Spinal cord (tissue), 10 donors: ENCODE measurements at places on chromosomes 11 and 22. TPM values are rescaled to one million over a fixed set of nuclear protein-coding genes. Genes with fewer than 3 reads are reported as not detected.

DNA sequence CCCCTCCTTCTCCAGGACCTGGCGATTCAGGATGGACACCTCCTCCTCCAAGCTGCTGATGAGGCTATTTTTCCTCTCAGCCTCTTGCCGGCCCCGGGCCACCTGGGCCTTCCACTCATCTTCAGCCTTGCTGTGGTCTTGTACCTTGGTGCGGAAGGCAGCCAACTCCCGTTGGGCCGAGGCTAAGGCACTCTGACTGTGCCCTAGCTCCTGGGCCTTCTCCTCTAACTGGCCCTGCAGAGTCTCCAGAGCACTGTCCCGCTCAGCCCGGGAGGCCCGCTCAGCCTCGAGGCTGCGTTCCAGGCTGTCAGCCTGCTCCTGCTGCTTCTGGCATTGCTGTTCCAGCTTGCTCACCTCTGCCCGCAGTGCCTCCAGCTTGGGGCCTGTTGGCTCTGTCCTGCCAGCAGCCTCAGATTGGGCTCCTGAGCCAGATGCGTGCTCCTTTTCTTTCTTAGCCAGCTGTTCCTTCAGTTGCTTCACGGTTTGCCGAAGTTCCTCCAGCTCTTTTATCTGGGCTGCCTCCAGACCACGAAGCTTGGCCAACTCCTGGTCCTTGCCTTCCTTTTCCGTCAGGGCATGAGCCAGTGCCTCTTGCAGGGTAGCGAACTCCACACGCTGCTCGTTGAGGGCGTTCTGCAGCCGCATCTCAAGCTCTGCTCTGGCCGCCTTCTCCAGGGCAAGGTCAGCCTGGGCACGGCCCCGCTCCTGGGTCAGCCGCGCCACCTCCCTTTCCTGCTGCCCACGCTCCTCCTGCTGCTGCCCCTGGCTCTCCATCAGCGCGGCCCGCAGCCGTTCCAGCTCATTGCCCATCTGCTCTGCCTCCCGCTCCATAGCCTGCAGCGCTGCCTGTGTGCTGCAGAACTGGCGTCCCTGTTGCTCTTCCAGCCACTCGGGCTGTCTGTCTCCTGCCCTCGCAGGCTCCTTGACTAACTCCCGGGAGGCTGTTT is 15.3 kb downstream of the IL18BP start:
- H3K4me1 ChIP-seq, result peaks cover 39% of the 10 kb centered on the region
- H3K4me3 ChIP-seq, result no peak overlapping the region
- no peak for DNase-seq
- no peaks in the 10 kb centered on the region for H3K27me3 ChIP-seq
- peaks cover 99% of the 10 kb centered on the region for H3K36me3 ChIP-seq

DNA sequence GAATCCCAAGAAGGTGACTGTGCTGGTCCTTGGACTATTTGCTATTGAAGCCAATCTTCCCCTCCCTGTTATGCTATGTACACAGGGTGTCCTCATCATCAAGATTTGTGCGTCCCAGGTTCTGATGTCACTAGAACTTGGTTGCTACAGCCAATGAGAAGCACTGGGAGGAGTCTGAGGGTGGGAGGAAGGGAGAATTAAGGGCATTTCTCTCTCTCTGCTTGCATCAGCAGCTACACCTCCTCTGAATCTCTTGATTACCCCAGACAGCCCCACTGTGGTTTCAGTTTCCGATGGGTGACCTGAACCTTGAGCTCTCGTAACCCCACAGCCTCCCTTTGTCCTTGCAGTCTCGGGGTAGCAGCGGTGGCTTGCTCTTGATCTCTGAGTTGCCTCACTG is 212.4 kb upstream of the SESN3 start:
- no peaks in the 10 kb centered on the region for H3K27me3 ChIP-seq
- H3K4me3 ChIP-seq, result no peak overlapping the region
- DNase-seq, result no peak
- H3K4me1 ChIP-seq, result no peaks in the 10 kb centered on the region

GRCh38 chr11:36631774-36632173 is 33.7 kb upstream of the RAG2 start:
- H3K27me3 ChIP-seq, result no peaks in the 10 kb centered on the region
- H3K4me1 ChIP-seq, result no peaks in the 10 kb centered on the region
- DNase-seq, result no peak
- H3K4me3 ChIP-seq, result no peak overlapping the region

The LIF gene
- 0.20 TPM for total RNA-seq

DNA sequence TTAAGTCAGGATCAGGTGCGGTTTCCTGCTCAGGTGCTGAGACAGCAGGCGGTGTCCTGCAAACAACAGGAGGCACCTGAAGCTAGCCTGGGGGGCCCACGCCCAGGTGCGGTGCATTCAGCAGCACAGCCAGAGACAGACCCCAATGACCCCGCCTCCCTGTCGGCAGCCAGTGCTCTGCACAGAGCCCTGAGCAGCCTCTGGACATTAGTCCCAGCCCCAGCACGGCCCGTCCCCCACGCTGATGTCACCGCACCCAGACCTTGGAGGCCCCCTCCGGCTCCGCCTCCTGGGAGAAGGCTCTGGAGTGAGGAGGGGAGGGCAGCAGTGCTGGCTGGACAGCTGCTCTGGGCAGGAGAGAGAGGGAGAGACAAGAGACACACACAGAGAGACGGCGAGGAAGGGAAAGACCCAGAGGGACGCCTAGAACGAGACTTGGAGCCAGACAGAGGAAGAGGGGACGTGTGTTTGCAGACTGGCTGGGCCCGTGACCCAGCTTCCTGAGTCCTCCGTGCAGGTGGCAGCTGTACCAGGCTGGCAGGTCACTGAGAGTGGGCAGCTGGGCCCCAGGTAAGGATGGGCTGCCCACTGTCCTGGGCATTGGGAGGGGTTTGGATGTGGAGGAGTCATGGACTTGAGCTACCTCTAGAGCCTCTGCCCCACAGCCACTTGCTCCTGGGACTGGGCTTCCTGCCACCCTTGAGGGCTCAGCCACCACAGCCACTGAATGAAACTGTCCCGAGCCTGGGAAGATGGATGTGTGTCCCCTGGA is at the start of gene MYO7A:
Gene MYO7A (plus strand): TSS at position 327 of the 772 bp plus-strand sequence. CDS start 2,389 bp downstream, outside the sequence.
- no peaks in the 10 kb centered on the region for H3K27me3 ChIP-seq
- H3K27ac ChIP-seq, result peak within 1 kb of the TSS; percentile 40
- peaks cover 49% of the 10 kb centered on the region for H3K4me1 ChIP-seq
- H3K36me3 ChIP-seq, result peaks cover 30% of the 10 kb centered on the region

GRCh38 chr11:85582111-85582510 is 45.0 kb downstream of the DLG2 start:
- no peak for DNase-seq
- H3K36me3 ChIP-seq, result no peaks in the 10 kb centered on the region
- H3K27ac ChIP-seq, result no peak overlapping the region
- H3K27me3 ChIP-seq, result no peaks in the 10 kb centered on the region

The PMM1 gene
- total RNA-seq, result 18.9 TPM

The NAA40 gene
- total RNA-seq, result 11.6 TPM

The GPHA2 gene
- total RNA-seq, result 0.59 TPM

GRCh38 chr11:62559204-62559603 is 12.6 kb upstream of the AHNAK start:
- no peaks in the 10 kb centered on the region for H3K27me3 ChIP-seq
- DNase-seq, result no peak
- peaks cover 30% of the 10 kb centered on the region for H3K4me1 ChIP-seq
- no peak overlapping the region for H3K27ac ChIP-seq
- H3K4me3 ChIP-seq, result no peak overlapping the region

DNA sequence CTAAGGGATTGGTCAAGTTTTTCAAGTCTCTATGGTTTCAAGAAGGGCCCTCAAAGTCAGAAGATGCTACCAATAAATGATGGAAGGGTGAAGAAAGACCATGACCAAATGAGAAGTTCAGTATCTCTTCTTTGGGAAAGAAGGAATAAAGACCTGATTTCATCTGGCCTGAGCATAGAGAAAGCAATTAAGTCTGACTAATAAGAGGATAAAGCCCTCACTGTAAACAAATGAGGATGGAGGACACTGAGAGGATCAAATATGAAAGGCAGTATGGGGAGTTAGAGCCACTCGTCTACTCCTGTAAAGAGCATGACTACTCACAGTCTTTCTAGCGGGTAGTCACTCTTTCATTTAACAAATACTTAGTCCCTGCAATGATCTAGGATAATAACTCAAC is 44.6 kb downstream of the FAM168A start:
- no peak overlapping the region for H3K4me3 ChIP-seq
- H3K36me3 ChIP-seq, result no peaks in the 10 kb centered on the region
- H3K27me3 ChIP-seq, result no peaks in the 10 kb centered on the region
- no peak for DNase-seq
- peaks cover 7% of the 10 kb centered on the region for H3K4me1 ChIP-seq

- H3K4me1 ChIP-seq, result peaks cover 22% of the 10 kb centered on the region
- H3K27ac ChIP-seq, result no peak overlapping the region
- DNase-seq, result no peak
- H3K27me3 ChIP-seq, result no peaks in the 10 kb centered on the region
- H3K36me3 ChIP-seq, result peaks cover 14% of the 10 kb centered on the region
These were observed 20.9 kb upstream of the KIAA0930 start for GRCh38 chr22:45261407-45262088.

- peaks cover 4% of the 10 kb centered on the region for H3K27me3 ChIP-seq
- H3K27ac ChIP-seq, result no peak overlapping the region
- DNase-seq, result no peak
- H3K4me3 ChIP-seq, result peak overlapping the region; percentile 12
- peaks cover 11% of the 10 kb centered on the region for H3K36me3 ChIP-seq
These were observed 1.3 kb downstream of the PNPLA3 start for GRCh38 chr22:43924877-43925276.

The OR8D1 gene
- not detected for total RNA-seq

The XPNPEP3 gene
- 9.5 TPM for total RNA-seq

The TTC12 gene
- total RNA-seq, result 11.4 TPM

DNA sequence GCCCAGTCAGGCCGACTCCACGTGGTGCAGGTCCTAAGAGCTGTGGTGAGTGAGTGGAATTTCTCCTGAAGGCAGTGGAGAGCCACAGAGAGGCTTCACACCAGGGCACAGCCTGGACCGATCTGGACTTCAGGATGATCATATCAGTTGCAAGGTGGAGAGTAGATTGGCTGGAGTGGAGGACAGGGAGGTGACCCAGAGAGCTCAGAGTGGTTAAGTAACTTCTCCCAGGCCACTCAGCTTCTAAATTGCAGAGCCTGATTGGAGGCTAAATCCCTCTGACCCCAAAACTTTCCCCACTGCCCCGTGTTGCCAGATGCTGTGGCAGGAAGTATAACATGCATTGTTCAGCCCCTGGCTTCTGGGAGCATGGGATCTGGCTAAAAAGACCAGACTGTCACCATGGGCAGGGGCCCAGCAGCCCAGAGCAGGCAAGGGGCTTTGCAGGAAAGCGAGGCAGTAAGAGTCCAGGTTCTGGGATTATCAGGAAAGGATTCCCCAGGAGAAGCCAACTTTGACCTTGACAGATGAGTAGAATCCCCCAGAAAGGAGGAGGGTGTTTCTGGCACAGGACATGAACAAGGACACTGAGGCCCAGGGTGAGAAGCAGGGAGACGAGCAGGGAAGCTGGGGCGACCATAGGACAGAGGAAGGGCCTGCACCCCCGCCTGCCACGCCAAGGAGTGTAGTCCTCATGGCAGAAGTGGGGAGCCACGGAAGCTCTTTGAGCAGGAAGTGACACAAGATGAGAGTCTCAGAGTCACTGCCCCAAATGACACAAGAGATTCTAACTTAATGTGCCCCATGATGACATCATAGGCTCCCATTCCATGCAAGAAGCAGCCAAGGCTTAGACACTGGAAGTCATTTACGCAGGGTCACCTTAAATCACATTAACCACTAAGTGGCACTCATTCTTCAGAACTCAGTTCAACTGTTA is 4.8 kb downstream of the SLC35C1 start:
- peaks cover 44% of the 10 kb centered on the region for H3K36me3 ChIP-seq
- DNase-seq, result no peak
- peaks cover 26% of the 10 kb centered on the region for H3K4me1 ChIP-seq
- no peak overlapping the region for H3K27ac ChIP-seq
- no peaks in the 10 kb centered on the region for H3K27me3 ChIP-seq

The ANKRD42 gene
- 12.2 TPM for total RNA-seq

The ALG9 gene
- 55.9 TPM for total RNA-seq

The POLD3 gene
- 16.8 TPM for total RNA-seq

The ASRGL1 gene
- 24.5 TPM for total RNA-seq

- peak overlapping the region; percentile 71 for H3K4me3 ChIP-seq
- H3K4me1 ChIP-seq, result peaks cover 16% of the 10 kb centered on the region
These were observed 1.0 kb upstream of the PRDM10 start for GRCh38 chr11:130003717-130004001.

GRCh38 chr11:128686745-128687177 is 7.1 kb upstream of the FLI1 start:
- H3K4me1 ChIP-seq, result peaks cover 56% of the 10 kb centered on the region
- peak overlapping the region; percentile 2 for H3K27ac ChIP-seq
- peaks cover 98% of the 10 kb centered on the region for H3K27me3 ChIP-seq
- DNase-seq, result peak; percentile 77
- no peaks in the 10 kb centered on the region for H3K36me3 ChIP-seq

The CST6 gene
- not detected for total RNA-seq

The KRTAP5-11 gene
- total RNA-seq, result not detected

DNA sequence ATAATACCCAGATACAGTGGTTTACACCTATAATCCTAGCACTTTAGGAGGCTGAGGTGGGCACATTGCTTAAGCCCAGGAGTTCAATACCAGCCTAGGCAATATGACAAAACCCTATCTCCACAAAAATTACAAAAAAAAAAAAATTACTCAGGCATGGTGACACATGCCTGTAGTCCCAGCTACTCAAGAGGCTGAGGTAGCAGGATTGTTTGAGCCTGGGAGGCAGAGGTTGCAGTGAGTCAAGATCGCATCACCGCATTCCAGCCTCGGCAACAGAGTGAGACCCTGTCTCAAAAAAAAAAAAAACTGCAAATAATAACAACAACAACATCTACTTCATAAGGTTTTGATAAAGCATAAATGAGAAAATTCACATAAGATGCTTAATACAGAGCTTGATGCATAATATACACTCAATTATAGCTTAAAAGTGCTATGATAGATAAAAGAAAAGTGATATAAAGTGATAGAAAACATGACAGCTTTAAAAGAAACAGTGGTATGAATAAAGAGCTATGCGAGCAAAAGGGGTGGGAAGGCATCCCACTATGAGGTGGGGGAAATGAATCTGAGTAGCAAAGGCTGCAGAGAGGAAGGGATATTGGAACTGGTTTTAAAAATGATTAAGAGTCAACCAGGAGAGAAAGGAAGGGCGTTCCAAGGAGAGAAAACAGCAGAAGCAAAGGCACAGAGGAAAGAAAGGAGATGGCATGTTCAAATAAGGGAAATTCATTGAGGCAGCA is 197.6 kb downstream of the KIF18A start:
- H3K27ac ChIP-seq, result no peak overlapping the region
- no peak for DNase-seq
- no peaks in the 10 kb centered on the region for H3K36me3 ChIP-seq
- H3K4me3 ChIP-seq, result no peak overlapping the region

- no peaks in the 10 kb centered on the region for H3K36me3 ChIP-seq
- DNase-seq, result peak; percentile 34
- H3K27ac ChIP-seq, result peak overlapping the region; percentile 74
- H3K4me1 ChIP-seq, result peaks cover 5% of the 10 kb centered on the region
These were observed 233.0 kb downstream of the FAM76B start for GRCh38 chr11:95556342-95557163.

The HIRA gene
- total RNA-seq, result 19.7 TPM

DNA sequence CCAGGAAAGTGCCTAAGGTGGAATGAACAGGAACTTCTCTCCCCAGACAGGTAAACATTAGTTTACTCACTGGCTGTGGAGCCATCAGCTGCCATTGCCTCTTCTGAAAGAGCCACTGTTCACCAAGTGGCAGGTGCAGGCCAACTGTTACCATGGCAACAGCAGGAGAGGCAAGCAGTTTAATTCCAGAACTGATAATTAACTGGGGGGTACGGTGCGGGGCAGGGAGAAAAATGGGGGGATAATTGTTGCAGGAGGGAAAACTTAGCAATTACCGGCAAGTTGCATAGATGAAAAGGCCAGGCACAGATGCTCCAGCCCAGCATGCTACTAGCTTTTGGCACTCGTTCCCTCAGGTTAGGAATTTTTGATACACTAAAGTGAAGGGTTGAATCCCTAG is 85.1 kb downstream of the TRIM44 start:
- H3K27ac ChIP-seq, result no peak overlapping the region
- no peaks in the 10 kb centered on the region for H3K27me3 ChIP-seq
- no peaks in the 10 kb centered on the region for H3K36me3 ChIP-seq
- DNase-seq, result peak; percentile 88
- no peak overlapping the region for H3K4me3 ChIP-seq
